HS-27A (cell line): ENCODE measurements at places on chromosomes 2 and 18.

- DNase-seq, result no peak
These were observed 141.9 kb downstream of the TTC32 start for GRCh38 chr2:19759880-19760279.

- DNase-seq, result no peak
These were observed 195.0 kb upstream of the CYRIA start for GRCh38 chr2:16860627-16861026.

DNA sequence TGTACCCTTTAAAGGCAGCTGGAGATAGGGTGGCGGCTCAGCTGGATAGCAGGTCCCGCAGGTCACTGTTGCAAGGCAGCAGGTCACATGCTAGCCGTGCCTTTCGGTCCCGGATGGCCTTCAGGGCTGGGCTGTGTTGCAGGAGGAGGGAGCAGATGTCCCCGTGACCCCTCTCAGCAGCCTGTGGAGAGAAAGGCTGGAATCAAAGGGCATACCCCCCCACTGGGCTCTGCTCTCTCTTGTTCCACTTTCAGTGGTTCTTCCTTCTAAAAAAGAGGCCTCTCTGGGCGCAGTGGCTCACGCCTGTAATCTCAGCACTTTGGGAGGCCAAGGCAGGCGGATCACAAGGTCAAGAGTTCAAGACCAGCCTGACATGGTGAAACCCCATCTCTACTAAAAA is 4.4 kb upstream of the ANKRD23 start:
- no peak for DNase-seq

DNA sequence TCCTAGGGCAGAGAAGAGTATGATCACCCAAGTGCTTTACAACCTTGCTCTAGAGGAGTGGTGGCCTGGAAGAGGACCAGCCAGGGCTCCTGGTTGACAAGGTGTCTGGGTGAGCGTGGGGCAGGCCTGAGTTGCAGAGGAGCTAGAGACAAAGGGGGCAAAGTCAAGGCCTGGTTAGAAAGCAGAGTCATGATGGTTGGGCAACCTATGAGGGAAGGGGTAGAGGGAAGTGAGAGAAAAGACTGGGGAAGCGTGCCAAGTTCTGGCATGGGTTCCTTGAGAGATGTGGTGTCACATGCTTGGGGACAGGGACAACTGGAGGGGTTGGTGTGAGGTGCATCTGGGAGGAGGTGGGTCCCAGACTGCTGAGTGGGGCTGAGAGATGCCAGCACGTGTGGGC is 13.5 kb downstream of the ZFP36L2 start:
- DNase-seq, result no peak

- no peak for DNase-seq
These were observed 18.0 kb downstream of the MBP start for GRCh38 chr18:77114415-77115191.

DNA sequence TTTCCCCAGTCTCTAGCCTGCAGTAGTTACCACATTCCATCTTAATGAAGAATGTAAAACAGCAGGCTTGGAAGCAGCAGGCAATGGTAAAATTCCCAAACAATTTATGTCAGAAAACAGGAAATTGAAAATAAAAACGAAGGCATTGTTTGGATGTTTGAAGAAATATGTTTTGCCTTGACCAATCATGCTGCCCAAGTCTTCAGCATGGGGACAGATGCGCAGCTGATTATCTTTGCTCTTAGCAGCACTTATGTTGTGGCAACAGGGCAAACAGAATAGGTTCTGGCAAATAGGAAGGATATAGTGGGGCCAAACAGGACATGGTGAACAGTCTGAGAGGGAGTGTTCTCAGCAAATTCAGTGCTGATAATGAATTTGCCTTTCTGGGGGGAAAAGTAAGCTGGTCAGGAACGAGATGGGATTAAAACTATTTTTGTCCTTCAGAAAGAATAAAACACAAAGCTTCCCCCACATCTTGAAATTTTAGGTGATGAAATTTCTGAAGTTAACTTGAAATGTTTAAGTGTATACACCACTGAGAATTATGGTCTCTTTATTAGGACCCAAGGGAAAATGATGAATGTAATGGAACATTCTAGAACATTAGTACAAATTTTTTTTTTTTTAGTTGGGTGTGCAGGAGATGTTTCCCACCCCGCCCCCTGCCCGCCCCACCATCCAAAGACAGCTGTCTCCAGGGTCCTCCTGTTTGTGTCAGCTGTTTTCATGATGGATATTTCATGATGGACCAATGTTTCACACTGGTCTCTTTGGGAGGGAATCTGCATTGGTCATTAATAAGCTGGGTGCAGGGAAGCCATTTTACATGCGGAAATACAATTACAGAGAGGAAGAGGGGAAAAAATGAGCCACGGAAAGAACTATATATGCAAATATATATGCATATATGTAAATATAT is 239.5 kb upstream of the REV1 start:
- no peak for DNase-seq

DNA sequence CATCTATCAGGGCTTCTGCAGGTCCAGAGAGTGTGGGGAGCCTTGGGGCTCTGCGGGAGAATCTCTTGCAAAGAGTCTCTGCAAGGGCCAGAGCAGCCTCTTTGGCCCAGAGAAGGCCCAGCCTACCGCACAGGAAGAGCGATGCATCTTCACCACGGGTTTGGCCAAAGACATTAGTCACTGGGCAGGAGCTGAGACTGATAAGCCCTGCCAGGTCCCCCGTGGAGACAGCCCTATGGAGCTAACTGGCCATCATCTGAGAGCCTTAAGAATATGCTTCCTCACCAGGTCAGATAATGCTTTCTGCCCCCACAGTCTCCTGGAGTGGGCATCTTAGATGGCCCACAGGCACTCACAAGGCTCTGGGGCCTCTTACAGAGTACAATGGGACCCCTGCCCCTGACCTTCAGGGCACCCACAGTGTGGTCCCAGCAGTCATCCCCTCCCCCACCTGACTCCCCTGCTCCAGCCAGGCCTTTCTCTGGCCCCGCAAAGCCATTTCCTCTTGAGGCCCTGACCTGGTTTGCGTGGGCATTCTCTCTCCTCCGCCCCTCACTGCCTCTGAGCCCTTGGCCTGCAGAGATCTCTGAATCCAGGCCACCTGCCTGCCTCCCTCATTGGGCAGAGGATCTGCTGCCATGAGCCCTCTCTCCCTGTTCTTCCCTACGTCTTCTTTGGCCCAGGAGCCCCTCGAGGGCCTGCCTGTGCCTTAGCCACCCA is 31.9 kb upstream of the MAPRE3 start:
- DNase-seq, result no peak

DNA sequence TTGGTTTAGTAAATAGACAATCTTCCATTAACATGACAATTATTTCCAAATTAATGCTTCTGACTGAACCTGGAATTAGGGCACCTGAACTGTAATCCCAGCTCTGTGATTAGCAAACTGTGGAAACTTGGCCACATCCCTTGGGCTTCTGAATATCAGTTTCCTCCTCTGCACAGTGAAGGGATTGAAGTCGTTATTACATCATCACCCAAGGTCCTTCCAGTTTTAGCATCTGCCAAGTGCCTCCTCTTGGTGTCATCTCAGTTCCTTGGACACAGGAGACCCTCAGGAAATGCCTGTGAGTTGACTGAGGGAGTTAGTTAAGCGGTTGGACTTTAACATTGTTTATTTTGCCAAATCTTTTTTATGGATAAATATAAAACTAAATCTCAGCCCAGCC is 64.8 kb downstream of the MOGAT1 start:
- no peak for DNase-seq

DNA sequence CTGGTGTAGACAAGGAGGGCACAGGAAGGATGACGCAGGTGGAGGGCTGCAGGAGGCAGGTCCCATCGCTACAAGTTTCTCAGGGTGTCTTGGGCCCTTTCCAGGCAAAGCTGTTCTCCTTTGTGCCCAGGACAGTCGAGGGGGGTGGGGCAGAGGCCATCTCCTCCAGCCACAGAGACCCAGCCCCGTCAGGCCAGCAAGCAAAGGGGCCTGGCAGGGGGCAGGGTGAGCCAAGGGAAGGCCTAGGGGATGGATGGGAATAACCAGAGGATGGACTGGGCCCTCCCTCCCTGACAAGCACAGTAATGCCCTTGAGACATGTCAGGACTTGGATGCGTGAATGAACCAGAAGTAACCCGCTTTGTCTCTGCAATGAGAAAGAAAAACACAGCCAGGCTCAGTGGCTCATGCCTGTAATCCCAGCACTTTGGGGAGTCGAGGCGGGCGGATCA is 6.3 kb downstream of the TCF23 start:
- DNase-seq, result no peak

GRCh38 chr2:5538772-5539171 is 153.4 kb upstream of the SOX11 start:
- no peak for DNase-seq

GRCh38 chr2:240858321-240858720 is 10.3 kb upstream of the AGXT start:
- no peak for DNase-seq

DNA sequence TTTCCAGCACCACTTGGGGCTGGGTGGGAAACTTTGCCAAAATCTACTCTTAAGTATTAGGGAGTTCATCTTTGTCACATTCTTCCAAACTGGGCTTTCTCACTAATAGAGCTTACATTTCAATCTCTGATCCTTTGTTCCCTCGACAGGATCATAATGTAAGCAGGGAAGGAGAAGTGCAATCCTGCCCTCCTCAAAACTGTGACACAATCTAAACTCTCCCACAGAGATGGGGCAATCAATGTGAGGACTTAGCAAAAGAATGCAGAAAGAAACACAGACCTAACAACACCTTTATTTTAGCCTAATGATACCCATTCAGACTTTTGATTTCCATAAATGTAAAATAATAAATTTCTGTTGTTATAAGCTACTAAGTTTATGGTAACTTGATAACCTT is 40.8 kb downstream of the DSEL start:
- no peak for DNase-seq

GRCh38 chr2:236176951-236177350 is 8.8 kb upstream of the GBX2 start:
- DNase-seq, result no peak

DNA sequence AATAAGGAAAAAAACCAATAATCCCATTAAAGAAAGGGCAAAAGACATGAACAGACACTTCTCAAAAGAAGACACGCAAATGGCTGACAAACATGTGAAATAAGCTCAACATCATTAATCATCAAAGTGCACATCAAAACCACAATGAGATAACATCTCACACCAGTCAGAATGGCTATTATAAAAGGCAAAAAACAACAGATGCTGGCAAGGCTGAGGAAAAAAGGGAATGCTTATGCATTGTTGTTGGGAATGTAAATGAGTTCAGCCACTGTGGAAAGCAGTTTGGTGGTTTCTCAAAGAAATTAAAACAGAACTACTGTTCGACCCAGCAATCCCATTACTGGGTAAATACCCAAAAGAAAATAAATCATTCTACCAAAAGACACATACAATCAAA is 285.6 kb downstream of the NR4A2 start:
- no peak for DNase-seq

DNA sequence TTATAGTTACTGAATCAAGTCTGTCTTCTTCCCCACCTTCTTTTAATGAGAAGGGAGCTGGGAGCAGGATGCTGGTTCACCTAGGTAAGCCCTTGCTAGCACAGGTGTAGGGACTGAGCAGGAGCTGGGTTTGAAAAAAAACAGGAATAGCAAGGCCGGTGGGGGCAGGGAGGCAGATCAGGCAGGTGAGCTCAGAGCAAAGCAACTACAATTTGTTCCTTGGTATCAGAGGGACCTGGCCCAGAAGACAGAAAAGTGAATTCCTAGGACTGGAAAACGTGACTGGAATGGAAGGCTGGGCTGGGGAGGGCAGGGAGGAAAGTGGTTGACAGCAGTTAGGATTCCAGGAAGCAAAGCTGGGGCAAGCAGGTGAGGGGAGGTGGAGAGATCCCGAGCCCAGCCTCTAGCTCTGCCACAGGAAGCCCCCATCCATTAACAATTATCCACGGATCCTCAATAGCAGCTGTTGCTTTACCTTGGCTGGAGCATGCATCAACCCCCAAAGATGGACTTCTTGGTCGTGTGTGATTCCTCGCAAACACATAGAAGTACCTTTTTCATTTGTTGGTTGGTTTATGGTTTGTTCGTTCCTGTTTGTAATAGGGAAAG is 118.4 kb downstream of the LNPK start:
- no peak for DNase-seq

DNA sequence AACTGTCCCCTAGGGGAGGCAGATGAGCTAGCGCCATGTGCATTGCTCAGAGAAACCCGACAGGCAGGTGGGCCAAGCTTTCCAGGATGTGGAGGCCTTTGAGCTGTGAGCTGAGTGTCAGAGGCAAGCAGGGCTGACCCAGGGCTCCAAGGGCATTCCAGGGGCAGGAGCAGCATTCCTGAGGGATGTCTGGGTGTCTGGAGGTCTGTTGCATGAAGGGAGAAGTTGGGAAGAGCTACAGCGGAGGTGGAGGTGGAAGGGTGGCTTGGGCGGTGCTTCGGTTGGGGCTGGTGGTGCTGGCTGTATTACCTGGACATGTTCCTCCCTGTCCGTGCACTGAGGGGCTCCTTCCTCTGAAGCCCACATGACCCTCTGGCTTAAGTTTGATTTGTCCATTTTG is 102.8 kb downstream of the RNF144A start:
- no peak for DNase-seq

DNA sequence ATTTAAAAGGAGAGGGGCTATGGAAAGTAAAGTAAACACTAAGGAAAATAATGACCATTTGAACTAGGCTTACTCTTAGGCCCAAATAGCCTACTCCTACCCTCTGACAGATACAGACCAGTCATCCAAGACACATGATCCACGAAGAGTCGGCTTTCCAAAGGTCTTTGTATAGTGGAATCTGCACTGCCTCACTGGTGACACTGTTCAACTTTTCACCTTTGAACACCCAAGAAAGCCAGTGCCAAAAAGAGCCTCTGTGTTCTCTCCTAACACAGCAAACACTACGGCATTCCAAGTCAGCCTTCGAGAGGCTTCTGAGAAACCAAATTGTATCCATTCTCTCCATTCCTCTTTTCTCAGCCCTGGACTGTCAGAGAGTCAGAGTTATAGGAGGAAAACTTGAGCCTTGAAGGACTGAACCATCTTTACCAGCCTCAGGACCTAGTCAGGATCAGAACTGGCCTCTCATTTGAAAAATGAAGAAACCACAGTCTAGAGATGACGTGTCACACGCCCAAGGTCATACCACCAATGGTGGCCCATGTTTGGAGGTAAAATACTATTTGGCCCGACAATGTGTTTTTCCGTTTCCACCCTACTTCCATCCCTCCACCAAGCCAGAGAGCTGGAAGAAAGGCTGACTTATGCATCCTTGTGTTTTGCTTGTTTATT is 267.4 kb upstream of the ACVR2A start:
- no peak for DNase-seq

GRCh38 chr18:31104444-31104843 is 2.2 kb upstream of the DSC2 start:
- DNase-seq, result no peak

DNA sequence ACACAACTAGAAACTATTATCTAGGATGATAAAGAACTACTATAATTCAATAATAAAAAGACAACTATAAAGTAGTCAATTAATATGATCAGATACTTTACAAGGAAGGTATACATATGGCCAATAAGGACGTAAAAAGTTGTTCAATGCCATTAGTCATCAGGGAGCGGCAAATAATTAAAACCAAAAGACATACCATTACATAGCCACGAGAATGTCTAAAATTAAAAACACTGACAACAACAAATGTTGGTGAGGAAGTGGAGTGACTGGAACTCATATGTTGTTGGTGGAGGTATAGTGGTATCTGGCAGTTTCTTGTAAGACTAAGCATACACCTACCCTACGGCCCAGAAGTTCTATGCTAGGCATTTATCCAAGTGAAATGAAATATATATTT is 152.4 kb downstream of the MTCL1 start:
- no peak for DNase-seq
